ENCODE measurements at places on chromosomes 12 and 14. TPM values are rescaled to one million over a fixed set of nuclear protein-coding genes. Genes with fewer than 3 reads are reported as not detected.

DNA sequence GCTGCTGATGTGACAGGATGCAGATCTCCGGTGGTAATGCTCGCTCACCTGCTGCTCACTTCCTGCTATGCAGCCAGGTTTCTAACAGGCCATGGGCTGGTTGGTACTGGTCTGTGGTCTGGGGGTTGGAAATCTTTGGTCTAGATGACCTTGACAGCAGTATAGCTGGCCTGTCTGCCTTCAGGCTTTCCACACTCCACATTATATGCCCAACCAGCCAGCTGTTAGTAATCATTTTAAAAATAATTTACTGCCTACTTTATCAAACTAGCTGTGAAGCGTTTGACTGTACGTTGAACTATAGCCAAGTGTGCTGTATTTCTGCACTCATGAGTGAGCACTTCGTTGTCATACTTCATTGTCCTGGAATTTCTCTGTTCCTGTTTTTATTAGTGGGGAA lies 424.0 kb upstream of the GARIN6 start:
- no peak for DNase-seq

DNA sequence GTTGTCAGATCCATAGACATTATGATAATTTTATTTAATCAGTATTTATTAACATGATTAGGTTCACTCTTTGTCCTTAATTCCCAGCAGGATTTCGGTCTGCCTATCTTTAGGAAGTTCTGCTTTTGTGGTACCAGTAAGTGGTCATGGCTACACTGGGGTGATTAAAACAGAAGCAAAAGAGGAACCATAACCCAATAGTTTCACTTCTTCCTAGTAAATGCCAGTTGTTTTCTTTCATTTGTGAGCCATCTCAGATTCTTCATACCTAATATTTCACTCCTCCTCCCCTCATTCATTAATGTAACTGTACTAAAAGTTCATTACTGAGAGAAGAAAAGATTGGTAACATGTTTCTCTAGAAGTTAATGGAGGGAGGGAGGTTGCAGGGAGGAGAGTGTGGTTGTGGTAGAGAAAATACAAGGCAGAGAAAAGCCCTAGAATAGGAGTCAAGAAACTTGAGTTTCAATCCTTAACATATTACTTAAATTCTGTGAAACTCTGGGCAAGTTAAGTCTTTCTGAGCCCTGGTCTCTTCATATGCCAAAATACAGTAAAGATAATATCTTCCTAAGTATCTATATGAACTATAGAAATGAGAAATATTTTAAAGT lies 101.2 kb downstream of the PEBP1 start:
- DNase-seq, result no peak

DNA sequence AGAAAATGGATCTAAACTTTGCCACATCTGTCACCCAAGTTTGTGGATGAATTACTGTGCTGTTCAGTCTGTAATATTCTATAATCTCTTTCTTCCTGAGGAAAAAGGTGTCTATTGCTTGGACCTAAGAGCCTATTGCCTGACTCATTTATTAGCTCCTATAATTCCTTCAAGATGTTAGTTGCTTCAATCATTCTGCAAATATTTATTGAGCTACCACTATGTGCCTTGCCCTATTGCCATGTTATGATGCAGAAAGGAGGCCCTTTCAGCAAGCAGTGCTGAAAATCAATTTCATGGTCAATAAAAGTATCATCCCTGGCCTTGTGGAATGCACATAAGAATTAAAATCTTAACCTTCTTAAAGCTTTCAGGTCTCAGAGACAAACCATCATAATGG lies 113.6 kb downstream of the CCER1 start:
- DNase-seq, result no peak

- no peak for DNase-seq
Observed at GRCh38 chr12:34108405-34108803, 86.1 kb downstream of the ALG10 start.

DNA sequence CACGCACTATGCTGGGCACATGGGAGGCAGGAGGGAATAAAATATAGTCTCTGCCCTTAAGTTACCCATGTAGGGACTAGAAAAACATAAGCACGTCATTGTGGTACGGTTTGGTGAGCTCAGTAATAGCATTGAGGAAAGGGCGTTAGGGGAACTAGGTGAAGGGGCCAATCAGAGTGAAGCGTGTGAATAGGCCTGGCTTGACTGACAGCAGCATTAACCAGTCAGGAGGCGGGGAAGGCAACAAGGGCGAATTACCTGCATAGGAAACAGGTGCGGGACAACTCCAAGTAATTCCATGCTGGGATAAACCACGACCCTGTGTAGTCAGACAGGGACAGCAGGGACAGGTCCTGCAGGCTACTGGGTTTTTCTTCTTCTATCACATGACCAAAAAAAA lies 107.7 kb downstream of the UNC79 start:
- no peak for DNase-seq

- DNase-seq, result no peak
Observed at GRCh38 chr14:50800032-50800431, 30.9 kb downstream of the NIN start.

DNA sequence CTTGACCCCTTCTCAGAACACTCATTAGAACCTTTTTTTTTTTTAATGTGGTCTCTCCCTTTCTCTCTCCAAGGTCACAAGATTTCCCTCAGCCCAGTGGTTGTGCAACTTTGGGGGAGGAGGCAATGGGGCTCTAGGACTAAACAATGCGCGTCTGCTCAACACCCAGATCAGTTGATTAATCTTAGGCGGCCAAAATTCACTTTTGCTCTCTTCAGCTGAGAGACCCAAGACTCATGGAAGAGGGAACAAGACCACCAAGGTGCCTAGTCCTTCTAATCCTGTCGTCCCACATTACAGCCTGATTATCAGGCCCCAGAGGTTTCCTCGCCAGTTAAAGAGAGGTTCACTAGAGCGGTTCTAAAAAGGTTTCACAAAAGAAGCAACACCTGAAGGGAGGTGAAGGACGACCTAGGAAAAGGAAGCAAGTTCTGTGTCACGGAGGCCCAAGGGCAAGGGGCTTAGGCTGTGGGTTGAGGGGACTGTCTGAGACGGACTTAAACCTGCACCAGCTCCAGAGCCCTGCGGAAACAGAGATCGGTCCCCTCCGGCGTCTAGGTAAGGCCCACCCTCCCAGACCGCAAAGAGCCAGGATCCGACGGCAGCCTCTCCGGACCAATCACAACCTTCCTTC lies 824 bp upstream of the TARBP2 start:
- DNase-seq, result no peak

- no peak for DNase-seq
Observed at GRCh38 chr12:45166056-45166455, 49.8 kb upstream of the ANO6 start.

DNA sequence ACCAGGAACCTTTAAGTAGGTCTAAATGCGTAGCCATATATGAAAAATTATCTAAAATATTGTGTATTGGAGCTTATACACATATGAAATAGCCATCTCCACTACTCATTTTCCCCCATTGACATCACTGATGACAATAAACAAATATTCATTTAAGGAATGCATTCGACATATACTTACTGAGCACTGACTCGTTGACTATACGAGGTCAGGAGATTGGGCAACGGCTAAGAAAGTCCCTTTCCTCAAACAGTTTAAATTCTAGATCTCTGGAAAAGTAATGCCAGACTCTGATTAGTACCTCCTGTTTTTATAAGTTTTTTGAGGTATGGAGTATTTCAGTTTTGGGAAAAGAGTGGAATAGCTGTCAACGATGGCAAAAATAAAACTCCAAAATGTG lies 139.4 kb upstream of the DIO2 start:
- DNase-seq, result no peak

GRCh38 chr12:104752016-104752415 lies 206.1 kb downstream of the SLC41A2 start:
- no peak for DNase-seq

DNA sequence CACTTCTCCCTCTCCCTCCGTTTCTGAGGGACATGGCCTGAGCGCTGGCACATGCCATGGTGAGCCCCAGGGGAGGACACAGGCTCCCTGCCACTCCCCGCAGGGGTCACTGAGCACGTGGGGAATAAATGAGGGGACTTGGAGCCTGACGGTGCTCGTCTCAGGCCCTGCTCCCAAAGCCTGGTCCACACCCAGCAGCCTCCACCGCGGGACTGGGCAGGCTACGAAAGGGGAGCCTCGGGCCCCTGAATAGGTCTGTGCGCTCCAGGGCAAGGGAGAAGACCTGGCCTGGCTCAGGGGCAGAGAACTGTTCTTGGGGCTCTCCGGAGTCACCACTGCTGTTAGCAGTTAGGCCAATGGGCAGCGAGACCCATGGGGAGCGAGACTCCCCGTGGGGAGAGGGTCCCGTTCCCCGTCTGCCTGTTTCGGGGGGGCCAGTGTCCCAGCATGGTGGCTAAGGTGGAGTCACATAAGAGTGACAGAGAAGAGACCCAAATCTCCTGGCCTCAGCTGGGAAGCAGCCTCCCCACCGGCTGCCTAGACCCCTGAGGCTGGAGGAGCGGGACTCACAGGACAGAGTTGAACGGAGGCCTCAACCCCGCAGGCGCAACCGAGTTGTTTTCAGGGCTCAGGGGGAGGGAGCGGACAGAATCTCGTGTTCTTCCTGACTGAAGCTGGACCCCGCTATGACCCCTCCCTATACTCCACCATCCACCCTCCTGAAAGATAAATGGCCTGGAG lies 329.8 kb upstream of the SFSWAP start:
- no peak for DNase-seq

GRCh38 chr12:61780435-61780834 lies 479.8 kb upstream of the USP15 start:
- DNase-seq, result no peak

- DNase-seq, result no peak
Observed at GRCh38 chr14:20848316-20848954, 42.8 kb upstream of the RNASE3 start.

- no peak for DNase-seq
Observed at GRCh38 chr14:91041450-91041849, 19.0 kb downstream of the RPS6KA5 start.

DNA sequence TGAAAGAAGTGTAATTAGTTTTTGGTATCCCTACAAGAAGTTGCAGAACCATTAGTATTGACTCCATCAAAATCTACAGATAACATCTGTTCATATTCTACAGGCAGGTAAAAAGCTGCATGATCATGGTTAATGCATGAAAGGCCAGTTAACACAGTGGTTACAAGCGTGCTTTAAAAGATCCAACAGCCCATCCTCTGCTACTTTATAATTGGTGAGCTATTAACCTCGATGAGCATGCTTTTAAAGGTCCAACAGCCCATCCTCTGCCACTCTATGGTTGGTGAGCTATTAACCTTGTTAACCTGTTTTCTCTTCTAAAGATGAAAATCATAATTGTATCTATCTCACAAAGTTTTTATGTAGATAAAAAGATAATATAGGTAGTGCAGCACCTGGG lies 289.3 kb downstream of the DUSP6 start:
- peak; percentile 17 for DNase-seq

GRCh38 chr12:50174971-50175715 lies 8.0 kb upstream of the CERS5 start:
- DNase-seq, result no peak

- DNase-seq, result no peak
Observed at GRCh38 chr14:86619726-86620125, 1089.8 kb downstream of the FLRT2 start.

DNA sequence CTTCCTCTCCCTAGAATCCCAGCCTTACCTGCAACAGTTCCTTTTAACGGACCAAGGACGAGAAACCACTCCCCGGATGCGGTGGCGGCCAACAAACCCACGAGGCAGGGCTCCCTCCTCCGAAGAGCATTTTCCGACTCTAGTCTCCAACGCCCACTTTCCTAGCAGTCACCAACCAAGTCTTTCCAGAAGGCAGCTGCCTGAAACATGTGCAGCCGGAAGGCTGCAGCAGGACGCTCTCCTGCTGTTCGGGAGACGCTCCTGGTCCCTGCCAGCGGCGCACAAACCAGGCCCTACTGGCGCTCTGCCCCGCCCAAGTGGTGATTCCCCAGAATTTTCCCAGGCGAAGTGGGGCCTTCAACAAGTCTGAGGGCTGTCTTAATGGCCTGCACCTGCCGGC lies 21.1 kb upstream of the ADAM20 start:
- DNase-seq, result no peak

DNA sequence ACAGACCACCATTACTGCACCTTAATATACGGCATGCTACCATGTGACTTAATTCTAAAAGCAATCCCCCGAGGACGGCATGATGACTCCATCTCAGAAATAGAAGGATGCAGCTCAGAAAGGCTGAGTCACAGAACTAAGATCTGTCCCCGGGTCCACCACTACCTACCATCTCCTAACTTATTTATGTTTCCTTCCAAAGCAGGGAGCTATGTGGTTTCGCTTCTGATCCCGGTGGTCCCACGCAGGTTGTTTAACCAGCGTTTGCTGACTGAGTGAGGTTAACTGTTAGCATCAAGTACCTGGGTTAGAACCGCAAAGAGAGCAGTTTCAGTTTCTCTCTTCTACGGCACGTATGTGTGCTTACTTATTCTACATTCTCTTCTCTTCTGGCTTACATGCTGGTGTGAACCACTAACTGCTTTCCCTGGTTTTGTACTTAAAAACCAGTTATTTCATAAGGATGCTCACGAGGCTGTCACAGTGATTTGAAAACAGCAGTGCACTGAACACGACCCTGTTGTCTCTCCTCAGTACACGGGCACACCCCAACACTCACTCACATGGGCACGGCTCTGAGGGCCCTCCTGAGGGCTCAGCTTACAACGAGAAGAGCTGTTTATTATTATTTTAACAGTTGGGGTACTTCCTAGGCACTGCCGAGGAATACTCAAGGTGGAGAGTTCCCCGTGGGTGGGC lies 66.7 kb downstream of the CCDC88C start:
- no peak for DNase-seq

GRCh38 chr12:100718187-100718586 lies 76.4 kb upstream of the ANO4 start:
- no peak for DNase-seq

Gene RNF212B
- total RNA-seq, result 0.33 TPM

Gene SLC25A47
- not detected for total RNA-seq

Gene RND1
- total RNA-seq, result not detected

Gene KRT74
- not detected for total RNA-seq

Gene SIX6
- total RNA-seq, result not detected

Gene SOAT2
- total RNA-seq, result not detected

Gene PPP1R1A
- 7.7 TPM for total RNA-seq

Gene HNF1A
- not detected for total RNA-seq
